ENCODE measurements at places on chromosomes 12 and 14.

GRCh38 chr12:53844994-53845844 lies 93.4 kb upstream of the HOXC13 start:
- DNase-seq: no peak

DNA sequence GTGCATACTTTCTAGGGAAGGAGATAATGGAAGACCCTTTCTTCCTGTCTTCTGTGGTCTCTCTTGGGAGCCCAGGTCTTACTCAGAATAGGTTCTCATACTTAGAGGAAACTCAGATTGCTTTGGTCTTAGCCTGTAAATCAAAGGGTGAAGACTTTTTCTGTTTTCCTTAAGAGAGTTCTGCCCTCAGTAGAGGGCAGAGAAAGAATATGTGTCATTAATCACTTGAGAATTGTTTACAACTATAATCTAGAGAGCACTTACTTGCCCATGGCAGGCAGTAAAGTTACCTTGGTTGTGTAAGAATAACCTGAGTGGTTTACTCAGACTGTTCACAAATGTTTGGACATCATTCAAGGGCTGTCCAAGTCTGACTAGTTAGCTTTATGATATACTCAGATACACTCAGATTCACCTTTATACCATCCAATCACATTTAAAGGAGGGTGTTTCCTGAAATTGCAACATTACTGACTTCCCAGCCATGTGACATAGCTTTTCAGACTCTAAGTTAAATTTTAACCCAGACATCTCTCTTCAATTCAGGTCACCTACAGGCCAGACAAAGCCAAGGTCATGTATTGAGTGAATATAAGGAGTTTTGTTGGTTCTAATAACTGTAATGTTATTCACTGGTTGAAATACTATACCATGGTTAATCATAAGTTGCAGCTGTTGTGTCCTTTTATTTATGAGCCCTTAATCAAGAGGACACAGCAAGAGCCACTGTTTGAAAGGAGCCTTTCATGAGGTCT lies 372.2 kb downstream of the RAD51B start:
- DNase-seq: no peak

DNA sequence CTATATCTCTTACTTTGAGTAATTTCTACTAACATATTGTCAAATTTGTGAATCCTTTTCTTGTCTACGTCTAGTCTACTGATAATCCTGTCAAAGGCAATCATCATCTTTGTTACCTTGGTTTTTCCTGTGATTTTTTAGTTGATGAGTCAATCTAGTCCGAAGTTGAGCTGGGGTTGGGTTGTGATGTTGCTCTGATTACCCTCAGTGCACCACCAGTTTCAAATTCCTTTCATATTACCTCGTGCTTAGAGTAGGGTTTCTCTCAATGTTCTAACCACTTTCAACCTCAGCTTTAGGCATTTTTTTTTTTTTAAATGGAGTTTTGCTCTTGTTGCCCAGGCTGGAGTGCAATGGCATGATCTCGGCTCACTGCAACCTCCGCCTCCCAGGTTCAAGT lies 186.8 kb downstream of the BTG1 start:
- no peak for DNase-seq

DNA sequence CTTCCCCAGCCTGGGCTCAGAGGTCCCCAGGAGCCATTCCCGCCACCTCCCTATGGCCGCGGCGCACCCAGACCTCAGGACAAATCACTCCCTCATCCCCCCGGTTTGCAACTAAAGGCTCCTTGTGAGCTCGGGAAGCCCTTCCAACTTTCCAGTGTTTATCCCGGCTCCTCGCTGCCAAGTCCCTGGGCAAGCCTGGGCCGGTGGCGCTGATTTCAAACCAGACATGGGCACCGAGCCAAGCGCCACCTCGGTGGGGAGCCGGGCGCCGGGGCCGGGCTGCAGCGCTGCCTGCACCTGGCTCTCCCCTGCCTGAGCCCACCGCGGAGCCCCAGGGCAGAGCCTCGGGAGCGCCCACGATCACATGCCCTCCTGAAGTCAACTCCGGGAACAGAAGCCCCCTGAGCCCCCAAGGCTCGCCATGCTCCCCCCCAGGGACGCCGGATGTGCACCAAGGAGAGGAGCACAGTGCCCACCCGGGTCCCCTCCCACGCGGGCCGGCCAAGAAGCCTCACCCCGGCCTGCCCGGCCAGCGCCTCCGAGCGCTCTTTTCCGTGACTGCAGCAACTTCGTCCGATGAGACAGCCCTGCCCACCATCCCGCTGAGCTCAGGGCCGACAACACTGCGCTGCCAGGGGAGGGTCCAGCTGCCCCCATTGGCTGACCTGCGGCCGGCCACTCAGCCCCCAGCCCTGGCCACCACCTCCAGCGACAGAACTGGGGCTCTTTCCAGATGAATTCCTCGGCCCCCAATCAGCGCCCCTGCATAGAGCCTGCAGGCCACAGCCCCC lies 50.0 kb downstream of the NCOR2 start:
- no peak for DNase-seq

GRCh38 chr12:54590978-54591591 lies 2.6 kb upstream of the PPP1R1A start:
- no peak for DNase-seq

- no peak for DNase-seq
Measured at GRCh38 chr14:86296173-86296572, 766.2 kb downstream of the FLRT2 start.
